CD8-positive, alpha-beta memory T cell (primary cell): ENCODE measurements at places on chromosomes 3 and 15.

DNA sequence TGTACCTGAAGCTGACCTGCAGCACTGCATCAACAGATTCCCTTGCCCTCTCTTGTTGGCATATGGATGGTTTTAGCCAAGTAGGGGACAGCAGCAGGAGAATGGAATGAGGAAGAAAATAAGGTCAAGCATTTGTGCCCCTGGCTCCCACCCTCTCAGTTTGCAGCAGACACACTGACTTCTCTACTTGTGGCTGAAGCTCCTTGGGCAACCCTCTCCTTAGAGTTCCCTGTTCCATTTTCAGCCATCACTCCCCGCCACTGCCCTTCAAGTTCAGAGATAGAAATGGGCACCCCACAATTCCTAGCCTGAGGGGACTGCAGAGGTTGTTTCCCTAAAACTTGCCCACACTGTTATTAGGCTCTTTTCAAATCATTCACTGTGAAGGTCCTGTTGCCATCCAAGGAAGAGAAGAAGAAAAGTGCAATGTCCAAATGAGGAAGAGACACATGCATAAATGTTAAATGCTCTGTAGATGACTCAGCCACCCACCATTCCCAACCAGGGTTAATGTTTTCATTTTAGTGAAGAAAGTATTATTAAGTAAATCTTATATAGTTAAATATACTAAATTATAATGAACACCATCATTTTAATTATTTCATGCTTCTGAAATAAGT is 295.9 kb upstream of the UBE2E2 start:
- no peak for DNase-seq

- no peak for DNase-seq
These were observed 184.6 kb upstream of the GPR149 start for GRCh38 chr3:154614601-154615000.

DNA sequence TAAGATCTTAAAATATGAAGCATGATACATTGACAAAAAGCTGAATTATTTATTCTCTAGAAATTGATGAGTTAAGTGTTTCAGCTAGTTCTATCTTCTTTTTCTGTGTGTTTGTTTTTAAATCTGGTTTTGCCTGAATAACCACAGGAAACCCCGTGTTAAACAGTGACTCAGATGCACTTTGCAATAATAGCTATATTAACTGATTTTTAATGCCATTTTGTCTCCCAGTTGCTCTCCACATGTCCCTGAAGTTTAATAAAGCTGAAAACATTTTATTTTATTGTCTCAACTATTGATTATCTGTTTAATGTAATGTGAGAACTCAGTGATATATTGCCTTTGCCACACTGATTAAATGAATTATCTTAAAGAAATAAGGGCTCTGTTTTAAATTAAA is 42.8 kb upstream of the ROBO1 start:
- no peak for DNase-seq

DNA sequence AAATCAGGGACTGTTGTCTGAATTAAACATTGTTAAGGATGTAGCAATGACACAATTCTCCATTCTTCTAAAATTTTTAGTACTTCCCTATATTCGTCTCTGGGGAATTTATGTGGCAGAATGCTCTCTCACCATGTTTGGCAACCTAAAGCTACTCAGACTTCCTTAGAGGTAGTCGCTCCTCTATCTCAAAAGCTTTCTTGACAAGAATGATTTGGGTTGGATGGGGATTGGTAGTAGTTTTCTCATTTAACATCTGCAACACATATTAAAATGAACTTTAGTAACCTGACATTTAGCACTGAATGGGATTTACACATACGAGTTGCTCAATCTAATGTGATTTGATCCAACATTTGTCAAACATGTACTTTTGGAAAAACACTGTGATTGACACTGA is 233.3 kb downstream of the RBMS3 start:
- no peak for DNase-seq

- no peak for DNase-seq
These were observed 36.4 kb upstream of the MYZAP start for GRCh38 chr15:57555270-57555669.

DNA sequence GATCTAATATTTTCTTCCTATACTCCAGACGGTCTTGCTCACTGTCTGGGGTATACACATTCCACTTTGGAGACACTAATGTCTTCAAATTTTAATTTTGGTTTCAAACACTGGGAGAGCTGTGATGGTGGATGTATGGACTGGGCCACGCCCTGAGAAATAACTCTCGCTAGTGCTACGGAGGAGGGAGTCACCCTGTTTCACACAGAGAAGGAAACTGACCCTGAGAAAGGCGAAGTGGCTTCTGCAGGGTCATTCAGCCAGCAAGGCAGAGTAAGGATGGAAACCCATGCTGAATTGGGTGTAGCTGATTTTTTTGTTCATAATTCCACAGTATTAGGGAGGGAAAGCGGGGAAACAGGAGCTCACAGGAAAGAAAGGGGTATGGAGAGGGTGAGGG is 8.6 kb upstream of the SKIC8 start:
- DNase-seq, result no peak

DNA sequence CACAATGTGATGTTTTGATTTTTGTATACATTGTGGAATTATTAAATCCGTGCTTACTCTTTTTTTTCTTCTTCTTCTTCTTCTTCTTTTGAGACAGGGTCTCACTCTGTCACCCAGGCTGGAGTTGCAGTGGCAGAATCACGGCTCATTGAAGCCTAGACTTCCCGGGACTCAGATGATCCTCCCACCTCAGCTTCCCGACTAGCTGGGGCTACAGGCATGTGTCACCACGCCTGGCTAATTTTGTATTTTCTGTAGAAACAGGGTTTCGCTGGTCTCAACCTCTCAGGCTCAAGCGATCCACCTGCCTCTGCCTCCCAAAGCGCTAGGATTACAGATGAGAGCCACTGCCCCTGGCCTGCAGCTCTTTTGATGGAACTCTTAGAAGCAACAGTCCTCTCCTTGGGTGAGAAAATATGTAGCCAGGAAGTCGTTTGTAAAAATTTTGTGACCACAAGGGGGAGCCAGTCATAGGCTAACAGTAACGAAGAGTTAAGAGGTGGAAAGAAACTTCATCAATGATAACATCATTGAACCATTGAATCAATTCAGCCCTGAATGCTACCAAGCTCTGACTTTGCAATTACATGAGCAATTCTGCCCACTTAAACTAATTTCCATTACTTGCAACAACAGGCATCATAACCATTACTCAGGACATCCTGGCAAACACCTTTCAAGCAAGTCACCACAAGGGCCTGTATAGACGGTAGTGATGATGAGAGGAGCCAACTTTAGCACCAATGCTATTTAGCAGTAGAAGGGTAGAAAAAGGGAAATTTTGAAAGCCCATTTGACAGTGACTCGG is 16.7 kb upstream of the CMTM7 start:
- DNase-seq, result peak; percentile 37

DNA sequence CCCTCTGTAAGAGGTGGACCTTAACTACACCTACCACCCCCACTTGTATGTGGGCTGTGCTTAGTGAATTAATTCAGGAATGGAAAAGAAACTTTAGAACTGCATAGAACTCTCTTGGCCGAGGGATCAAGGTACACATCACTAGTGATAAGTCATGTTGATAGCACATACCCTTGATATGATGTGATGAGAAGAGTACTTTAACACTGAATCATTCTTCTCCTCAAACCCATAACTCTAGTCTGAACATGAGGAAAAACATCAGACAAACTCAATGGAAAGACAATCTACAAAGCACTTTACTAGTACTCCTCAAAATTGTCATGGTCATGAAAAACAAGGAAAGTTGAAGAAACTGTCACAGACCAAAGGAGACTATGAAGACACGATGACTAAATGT is 87.6 kb downstream of the P2RY1 start:
- DNase-seq, result no peak

- no peak for DNase-seq
These were observed 76.6 kb upstream of the PTX3 start for GRCh38 chr3:157360044-157360443.

GRCh38 chr3:75906555-75907112 is 121.3 kb upstream of the ZNF717 start:
- DNase-seq, result no peak

DNA sequence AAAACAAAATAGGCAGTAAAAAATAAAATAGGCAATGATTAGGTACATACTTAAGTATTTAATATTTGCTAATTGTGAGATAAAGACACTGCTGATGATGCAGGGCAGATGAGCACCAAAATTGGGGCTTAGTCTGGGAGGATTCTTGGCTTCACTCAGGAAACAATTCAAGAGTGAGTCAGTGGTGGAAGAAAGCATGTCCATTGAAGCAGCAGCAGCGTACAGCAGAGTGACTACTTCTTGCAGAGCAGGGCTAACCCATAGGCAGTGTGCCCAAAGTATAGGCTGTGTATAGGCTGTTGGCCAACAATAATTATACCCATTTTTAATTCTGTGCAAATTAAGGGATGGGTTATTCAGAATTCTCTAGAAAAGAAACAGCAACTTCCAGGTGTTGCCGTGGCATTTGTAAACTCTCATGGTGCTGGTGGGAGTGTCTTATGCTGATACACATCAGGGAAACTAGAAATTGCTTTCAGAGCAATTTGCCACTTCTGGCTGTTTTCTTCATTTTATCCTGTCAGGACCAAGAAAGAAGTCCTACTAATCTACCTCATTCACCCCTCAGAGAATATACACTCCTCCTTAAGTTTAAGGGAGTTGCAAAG is 317.3 kb upstream of the NAALADL2 start:
- no peak for DNase-seq
